ENCODE measurements at places on chromosomes 11 and 22. TPM values are rescaled to one million over a fixed set of nuclear protein-coding genes. Genes with fewer than 3 reads are reported as not detected.

DNA sequence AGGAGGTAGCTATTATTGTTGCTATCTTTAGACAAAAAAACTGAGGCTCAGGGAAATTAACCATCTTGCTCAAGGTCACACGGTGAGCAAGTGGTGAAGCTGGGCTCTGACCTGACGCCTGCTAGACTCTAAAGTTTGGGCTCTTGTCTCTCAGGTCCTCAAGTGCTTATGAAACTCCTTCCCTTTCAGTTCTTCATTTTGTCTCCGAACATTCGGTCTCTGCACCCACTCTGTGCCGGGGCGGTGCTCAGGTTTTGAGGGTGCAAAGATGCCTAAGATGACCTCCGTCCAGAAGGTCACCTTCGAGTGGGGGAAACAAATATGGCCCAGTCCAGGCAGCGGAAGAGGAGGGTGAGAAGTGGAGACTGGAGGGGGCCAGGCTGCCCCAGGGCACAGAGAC, 16.0 kb downstream of the OVOL1 start:
- no peak for DNase-seq

- no peak for DNase-seq
These were observed 27.9 kb upstream of the MYO18B start for GRCh38 chr22:25714070-25714469.

- no peak for DNase-seq
These were observed 65.4 kb downstream of the SMCO4 start for GRCh38 chr11:93477684-93478234.

DNA sequence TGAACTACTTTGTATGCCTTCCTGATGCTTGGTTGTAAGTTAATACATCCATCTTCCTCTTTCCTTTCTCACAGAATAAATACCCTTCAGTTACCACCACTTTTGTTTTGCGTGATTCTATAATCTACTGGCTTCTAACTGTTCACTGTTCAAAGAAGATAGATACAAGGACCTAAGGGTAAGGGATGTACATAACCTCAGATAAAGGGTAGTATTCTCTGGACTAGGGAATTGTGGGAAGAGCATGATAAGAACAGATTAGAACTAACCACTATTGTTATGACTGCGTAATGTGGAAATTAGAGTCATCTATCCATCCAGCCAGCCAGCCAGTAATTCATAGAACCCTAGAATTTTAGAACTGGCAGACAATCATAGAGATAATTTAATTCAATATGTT, 36.4 kb downstream of the MAP6 start:
- DNase-seq, result no peak

- no peak for DNase-seq
These were observed 705 bp downstream of the CLDN5 start for GRCh38 chr22:19523240-19524169.

DNA sequence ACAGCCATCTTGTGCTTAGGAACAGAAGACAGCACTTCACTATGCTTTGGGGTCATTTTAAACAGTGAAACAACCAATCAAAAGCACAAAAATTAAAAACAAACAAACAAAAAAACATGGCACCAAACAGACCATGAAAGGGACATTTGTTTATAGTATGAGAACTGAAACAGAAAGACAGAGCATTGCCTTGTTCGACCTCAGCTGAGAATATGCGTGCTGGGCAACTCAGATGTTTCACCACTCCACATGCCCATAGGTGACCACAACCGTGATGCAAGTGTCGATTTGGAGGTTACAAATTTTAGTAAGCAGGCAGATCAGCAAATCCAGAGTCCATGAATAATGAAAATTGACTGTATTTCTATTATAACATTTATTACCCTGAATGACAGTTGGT, 30.0 kb downstream of the NNMT start:
- DNase-seq, result no peak

GRCh38 chr11:95883381-95883780, 40.5 kb downstream of the MTMR2 start:
- no peak for DNase-seq

DNA sequence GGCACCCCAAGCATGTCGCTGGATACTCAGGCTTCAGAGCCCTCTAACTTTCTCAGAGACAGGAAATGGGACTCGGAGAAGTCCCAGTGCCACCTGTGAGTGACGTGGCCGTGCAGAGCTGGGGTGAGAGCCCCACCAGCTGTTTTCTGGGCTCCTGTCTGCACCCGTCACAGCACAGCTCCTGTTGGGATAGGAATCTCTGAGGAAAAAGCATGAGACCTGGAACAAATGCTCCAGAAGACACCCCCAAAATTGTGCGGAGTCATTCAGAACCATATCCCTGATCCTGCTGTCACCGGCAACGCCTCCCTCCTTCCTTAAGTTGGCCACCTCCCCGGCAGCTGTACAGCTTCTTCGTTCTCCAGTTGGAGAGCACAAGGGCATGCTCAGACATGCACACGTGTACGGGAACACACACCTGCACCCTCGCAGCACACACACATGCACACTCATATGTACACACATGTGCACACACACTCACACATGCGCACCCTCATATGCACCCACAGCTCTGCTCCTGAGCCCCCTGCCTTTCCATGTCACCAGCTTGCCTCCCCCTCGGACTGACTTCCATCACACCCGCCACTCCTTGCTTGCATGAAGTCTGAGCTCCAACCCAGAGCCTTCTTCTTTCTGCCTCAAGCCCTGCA, 1430.0 kb downstream of the BRD1 start:
- DNase-seq, result no peak

DNA sequence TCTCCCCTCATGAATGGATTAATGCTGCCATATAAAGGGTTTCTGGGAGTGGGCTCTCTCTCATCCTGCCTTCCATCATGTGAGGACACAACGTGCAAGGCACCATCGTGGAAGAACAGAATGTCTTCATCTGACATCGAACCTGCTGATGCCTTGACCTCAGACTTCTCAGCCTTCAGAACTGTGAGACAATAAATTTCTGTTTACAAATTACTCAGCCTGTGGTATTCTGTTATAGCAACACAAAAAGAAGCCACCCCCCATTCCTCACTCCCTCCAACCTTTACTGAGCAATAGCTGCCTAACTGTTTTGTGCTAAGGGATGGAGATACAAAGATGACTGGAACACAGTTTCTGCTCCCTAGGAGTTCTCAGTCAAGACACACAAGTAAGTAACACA, 106.1 kb upstream of the PLET1 start:
- DNase-seq, result no peak

GRCh38 chr22:39117585-39118191, 20.6 kb downstream of the APOBEC3H start:
- peak; percentile 81 for DNase-seq

DNA sequence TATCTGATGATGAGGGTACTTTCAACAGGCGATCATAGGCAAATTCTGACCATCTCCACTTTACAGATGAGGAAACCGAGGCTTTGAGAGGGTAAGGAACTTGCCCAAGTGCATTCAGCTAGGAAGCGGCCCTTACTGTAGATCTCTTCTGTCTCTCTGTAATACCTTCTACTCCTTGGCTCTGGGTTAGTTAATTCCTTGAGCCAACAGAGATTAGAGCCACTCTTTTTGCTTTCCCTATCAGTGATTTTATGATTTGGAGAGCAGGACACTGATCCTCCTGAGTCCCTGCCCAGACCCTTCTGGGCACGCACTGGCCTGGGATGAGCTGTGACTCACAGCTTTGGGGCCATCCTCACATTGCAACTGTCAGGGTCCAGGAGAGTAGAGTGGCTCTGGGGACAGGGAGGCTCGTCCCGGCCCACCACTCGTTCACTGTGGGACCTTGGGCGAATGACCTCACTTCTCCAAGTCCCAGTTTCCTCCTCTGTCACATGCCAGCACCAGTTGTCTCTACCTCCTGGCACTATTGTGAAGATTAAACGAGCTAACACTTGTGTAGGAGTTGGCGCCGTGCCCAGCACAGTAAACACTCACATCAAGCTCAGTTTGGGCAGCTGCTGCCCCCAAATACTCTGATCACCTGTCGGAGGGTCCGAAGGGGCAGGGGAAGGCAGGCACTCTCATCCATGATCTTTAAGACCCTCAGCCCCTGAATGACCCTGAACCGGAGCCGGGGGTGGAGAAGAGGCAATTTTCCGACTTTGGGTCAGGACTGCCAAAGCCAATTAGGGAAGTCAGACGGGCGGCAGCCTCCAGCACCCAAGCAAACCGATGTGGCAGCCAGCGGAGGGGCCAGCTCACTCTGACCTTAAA, 235.0 kb downstream of the MIAT start:
- peak; percentile 38 for DNase-seq

DNA sequence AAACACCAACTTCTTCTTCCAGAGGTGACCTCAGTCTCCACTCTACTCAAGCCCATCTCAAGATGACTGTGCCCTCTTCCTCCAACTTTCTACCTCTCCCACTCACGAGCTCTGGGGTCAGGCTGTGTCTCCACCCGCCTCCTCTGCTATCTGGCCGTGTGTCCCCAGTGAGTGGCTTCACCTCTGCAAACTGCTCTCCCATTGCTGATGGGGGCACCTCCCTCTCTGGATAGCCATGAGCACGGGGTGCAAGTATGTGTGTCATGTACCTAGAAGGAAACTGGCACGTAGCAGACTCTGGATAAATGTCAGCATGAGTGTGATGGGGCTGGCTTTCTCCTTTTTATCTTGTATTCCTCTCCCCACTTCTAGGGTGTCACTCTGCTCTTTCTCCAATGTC, 18.3 kb upstream of the RAC2 start:
- no peak for DNase-seq

DNA sequence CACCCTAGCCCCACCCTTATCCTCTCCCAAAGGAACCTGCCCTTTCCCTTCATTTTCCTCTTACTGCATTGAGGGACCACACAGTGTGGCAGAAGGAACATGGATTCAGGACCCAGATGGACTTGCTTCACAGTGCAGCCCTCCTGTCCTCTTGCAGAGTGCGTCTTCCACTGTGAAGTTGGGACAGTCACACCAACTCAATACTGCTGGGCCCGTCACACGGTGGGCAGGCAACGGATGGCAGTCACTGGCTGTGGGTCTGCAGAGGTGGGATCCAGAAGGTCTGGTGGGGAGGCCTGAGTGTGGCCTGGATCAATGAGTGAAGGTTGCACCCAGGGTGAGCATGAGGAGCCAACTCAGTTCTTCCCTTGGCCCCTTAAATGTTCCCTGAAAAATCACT, 129.9 kb upstream of the B3GAT1 start:
- DNase-seq, result no peak

GRCh38 chr22:25090225-25090890, 109.3 kb upstream of the CRYBB3 start:
- no peak for DNase-seq

DNA sequence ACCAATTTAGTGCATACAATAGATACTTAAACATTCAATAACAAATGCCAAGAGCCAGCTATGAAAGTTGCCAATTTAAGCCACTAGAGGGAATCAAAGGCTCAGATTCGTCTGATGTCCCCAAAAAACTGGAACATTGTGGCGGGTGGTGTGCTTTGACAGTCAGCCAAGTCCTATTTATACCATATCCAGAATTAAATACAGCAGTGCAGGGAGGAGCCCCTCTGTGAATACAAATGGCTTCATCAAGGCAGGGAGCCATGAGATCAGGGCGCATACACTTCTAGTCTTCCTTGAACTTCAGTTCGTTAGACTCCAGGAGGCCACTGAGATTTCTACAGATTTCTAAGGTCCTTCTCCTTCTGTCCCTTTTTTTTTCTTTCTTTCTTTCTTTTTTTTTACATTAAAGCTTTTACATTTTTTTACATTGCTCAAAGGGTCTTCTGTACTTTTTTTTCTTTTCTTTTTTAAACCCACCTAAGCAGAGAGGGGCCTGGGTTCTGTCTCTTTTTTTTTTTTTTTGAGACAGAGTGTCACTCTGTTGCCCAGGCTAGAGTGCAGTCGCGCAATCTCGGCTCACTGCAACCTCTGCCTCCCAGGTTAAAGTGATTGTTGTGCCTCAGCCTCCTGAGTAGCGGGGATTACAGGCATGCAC, 41.5 kb upstream of the HSPA8 start:
- DNase-seq, result peak; percentile 20

DNA sequence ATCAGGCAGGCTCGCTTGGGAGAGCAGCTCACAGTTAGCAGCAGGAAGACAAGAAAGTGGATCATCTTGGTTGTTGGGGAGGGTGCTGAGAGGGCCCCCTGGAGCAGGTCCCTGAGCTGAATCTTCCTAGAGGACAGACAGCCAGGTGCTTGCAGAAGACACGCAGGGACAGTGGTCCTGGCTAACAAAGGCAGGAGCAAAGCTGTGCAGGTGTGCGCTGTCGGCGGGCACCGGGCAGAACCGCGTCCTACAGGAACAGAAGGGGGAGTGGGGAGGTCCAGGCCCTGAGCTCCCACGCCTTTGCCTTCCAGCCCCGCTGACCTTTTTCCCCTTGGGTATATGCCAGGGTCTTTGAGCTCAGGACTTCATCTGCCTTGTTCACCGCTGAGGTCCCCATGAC, 30.1 kb upstream of the PARVB start:
- DNase-seq, result no peak

DNA sequence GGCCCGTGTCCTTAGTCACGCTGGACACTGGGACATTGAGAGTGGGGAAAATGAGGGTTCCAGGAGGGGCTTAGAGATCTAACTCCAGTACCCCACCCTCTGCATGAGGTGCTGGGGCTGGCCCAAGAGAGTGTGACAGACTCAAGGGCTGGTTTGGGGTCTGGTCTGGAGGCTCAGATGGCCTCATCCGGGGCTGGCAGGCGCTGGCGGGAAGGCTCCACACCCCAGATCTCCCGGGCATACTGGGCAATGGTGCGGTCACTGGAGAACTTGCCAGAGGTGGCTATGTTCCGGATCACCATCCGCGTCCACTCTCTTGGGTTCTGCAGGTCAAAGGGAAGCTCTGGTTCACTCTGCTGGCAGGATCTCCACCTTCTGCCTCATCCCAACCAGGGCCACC, 2.5 kb upstream of the RASGRP2 start:
- DNase-seq, result no peak

DNA sequence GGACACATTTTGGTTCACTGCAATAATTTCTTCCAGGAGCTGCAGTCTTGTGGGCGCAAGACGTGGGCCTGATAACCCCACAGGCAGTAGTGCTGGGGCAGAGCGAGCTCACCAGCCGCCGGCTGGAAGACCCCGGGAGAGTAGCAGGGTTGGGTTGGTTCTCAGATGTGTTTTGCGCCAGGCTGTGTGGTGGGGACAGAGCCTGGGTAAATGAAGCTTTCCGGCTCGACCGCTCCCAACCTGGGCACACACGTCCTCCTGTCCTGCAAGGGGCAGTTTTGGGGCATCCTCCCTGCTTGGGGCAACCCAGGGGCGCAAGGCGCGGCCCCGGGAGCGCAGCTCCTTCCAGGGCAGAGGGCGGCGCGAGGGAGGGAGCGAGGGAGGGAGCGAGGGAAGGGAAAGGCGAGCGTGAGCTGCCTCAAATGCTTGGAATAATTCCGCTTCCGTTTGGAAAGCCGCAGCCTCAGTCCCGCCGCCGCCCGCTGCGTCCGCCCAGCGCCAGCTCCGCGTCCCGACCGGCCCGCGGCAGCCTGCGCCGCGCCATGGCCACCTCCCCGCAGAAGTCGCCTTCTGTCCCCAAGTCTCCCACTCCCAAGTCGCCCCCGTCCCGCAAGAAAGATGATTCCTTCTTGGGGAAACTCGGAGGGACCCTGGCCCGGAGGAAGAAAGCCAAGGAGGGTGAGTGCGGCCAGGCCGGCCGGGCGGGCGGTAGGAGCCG, at the start of gene PARVA:
TSS of gene PARVA (plus strand) at position 466 of the 718 bp plus-strand sequence. CDS start at position 543, 77 bp downstream.
- peak; percentile 65 for DNase-seq

GRCh38 chr11:44659641-44660040, 67.1 kb upstream of the TSPAN18 start:
- no peak for DNase-seq

- DNase-seq, result no peak
These were observed 40.4 kb downstream of the KIAA1671 start for GRCh38 chr22:24992946-24993345.

CFAP300 gene
- total RNA-seq, result 2.9 TPM

UPK3A gene
- total RNA-seq, result not detected

KRTAP5-1 gene
- total RNA-seq, result not detected

LGR4 gene
- 51.4 TPM for total RNA-seq

BIK gene
- total RNA-seq, result 37.9 TPM

OR52E8 gene
- total RNA-seq, result not detected

CTSW gene
- total RNA-seq, result not detected

OR6T1 gene
- total RNA-seq, result not detected

OLFML1 gene
- total RNA-seq, result not detected
